ENCODE measurements at places on chromosomes 2 and 18. TPM values are rescaled to one million over a fixed set of nuclear protein-coding genes. Genes with fewer than 3 reads are reported as not detected.

TTC27 gene
- total RNA-seq, result 22.4 TPM

SH3RF3 gene
- not detected for total RNA-seq

DNA sequence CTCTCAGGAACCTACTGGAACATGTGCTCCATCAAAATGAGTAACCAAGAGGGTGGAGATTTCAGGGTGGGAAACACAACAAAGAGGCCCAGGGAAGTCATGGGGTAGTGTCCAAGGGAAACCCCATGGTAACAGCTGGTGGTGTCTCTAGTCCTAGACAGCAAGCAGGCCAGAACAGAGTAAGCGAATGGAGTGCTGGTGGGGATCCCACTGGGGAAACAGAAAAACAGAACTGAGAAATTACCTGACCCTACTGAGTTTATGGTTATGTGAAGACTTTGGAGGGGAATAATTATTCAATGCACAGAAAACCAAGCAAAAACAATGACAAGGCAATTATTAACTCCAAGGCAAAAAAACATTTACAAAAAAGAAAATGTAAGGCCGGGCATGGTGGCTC lies 16.9 kb downstream of the ERCC3 start:
- no peak for DNase-seq

DNA sequence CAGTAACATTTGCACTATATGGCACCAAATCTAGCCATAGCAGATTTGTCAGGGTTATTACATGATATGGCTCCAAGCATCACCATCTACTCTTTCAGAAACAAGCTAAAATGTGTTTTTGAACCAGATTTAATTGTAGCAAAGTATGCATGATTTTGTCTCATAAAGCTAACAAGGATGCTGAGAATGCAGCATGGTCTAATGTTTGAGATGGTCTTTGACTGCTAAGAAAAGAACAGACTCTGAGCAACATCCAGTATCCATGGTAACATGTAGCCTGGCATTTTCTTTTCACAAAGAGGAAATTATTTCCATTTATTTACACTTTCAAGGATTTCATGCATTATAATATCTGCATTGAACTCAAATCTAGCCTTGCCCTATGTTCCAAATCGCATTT lies 206.5 kb downstream of the PDE1A start:
- peak; percentile 43 for DNase-seq

DNA sequence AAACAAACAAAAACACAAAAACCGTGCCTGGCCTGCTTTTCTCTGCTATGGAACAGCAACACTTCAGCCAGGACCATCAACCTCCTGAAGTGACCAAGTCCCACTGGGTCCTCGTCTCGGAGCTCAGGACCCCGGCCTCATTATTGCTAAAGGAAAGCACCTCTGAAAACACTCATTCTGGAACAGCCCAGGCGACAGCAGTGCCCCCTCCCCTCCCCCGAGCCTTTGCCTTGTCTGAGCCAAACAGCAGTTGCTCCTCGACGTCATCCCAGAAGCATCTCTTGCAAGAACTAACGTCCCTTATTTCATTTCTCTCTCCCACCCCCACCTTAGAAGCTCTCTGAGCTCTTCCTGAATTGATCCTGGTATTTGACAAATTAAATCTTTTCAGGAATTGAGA lies 27.4 kb downstream of the APCDD1 start:
- no peak for DNase-seq

DNA sequence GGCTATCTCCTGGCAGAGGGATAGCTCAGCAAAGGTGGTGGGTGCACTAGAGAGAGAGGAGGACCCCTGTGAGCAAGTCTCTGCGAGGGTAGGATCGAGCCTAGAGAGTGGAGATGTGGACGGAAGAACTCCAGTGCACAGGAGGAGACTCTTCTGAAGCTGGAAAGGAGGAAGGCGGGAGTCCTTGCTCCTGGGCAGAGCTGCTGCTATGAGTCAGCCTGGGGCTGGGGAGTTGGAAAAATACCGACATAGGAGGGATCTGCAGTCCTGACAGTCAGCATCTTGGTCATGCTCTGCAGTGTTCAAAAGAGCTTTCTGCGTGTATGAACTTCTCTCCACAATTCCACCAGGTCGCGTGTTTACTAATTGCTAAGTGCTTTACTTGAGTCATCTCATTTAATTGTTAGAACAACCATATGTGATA lies 233.8 kb downstream of the LDLRAD4 start:
- peak; percentile 65 for DNase-seq

GRCh38 chr2:227436436-227437174 lies 35.4 kb upstream of the AGFG1 start:
- no peak for DNase-seq

DNA sequence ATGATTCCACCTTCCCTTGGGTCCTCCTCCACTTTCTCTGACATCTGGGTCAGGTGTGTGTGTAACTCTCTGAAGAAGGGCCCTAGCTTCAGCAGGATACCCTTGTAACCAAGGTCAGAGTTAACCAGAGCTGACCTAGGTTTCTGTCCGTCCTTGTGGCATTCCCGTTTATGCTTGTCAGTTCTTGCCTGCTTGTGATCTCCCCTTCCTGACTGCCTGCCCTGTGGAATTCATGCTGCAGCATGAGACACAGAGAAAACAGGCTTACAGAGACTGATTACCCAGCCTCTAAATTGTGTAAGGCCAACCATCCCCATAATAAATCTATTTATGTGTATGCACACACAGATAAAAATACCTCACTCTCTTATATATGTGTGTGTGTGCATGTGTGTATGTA lies 22.8 kb downstream of the NXPH2 start:
- no peak for DNase-seq

DNA sequence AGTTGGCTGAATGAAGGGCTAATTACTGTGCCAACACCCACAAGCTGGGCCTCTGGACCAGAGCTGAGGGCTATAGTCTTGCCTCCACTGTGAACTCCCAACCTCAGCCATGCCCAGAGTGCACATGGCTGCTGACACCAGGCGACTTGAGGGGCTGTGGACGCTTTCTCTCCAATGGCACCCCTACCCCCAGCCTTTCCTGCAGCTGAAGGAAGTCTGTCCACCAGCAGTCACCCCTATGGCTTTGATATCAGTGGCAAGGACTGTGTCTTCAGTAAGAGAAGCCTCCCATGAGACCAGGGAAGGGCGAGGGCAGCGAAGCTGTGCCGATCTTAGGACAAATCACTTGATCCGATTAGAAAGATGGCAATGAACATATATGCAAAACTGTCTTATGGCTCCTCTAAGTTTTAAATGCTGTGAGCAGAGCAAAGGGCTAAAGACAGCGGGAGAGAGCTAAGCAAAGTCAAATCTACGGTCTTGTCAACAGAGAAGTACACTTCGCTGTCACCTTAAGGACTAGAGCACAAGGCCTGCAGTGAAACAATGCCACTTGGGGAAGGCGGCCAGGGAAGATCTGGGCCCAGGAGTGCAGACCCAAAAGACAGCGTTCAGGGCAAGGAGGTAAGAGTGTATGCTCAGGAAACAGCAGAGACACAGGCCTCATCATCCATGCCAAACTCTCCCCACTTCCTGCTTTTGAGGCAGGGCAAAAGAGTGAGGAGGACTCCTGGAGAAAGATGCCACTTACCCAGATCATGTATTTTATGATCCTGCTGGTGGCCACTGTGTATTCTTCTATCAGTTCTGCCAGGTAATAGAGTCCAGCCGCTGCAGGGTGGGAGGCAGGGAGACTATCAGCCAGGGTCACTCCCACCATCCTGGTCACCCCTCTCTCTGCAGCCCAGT lies 1.5 kb downstream of the TEX261 start:
- DNase-seq, result no peak

All from G401 (cell line).